ENCODE measurements at places on chromosomes 4 and X. TPM values are rescaled to one million over a fixed set of nuclear protein-coding genes. Genes with fewer than 3 reads are reported as not detected.

- peak; percentile 76 for DNase-seq
These were observed 57.5 kb upstream of the SORCS2 start for GRCh38 chr4:7134737-7135388.

DNA sequence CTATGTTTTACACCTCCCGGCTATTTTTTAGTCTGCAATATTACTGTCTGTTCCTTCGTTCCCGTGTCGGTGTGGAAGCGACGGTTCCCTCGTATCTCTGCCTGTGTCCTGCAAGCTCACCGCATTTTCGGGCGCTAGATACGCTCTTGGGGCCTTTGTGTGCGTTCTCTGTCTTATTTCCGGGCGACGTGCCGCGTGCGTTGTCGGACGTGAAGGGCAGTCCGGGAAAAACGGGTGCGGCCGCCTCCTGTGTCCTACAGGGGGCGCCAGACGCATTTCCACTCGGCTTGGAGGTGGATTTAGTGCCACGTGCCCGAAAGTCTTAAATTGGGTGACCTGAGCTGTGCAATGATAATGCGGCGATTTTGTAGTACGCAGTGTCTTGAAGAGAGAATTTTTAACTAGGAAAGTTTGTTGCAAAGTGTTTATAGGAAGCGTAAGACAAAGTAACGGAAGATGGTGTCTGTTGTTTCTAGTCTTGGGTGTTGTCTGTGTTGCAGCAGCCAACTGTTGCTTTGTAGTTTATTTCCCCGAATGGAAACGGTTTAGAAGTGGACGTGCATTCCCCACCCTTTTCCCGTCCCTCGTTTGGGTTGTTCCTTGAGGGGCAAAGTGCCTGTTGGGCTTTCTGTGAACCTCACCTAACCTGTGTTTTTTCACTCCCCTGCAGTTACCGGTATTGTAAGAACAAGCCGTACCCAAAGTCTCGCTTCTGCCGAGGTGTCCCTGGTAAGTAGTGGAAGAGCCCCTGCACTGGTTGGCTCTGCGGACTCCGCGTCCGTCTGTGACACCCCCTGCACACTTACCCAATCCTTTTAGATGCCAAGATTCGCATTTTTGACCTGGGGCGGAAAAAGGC lies 720 bp downstream of the RPL10 start:
- peak; percentile 79 for DNase-seq

DNA sequence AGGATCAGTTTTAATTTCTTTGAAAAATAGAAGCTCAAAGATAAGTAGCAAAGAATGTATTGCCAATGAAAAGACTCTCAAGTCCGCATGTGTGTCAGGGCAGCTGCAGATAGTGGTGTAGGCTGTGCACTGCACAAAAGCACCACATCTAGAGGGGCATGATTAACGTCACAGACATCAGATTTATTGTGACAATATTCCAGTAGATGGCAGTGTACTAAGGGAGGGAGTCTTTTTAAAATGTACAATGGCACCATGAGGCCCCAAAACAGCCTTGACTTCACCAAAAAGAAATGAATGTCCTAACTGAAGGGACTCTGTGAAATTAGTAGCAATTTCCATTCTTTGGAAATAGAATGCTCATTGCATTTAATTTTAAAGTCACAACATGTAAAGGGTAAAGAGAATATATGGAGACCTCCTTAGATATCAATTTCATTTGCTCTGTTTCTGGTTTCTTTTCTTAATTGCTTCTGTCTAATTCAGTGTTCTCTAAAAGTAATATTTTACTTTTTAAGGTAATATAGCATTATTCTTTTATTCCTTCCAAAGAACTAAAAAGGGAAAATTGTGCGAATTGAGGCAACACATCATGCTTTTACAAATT lies 98.4 kb downstream of the ZNF827 start:
- DNase-seq: peak; percentile 76

- DNase-seq: no peak
These were observed 57.5 kb upstream of the SCOC start for GRCh38 chr4:140315970-140316369.

DNA sequence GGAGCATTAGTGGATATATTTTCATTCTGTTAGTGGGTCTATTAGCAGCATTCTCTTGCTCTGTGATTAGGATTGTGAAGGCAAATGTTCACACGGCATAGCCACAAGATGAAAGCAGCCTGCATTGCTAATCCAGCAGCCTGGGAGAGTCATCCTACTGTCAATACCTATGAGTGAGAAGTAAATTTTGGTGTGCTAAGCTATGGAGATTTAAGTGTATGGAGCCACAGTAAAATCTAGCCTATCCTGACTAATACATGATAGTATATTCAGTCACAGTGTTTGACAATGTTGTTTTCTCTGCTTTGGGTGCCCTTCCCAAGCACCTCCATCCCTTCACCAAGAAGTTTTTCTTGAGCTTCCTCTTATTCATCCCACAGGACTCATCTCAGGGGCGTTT lies 47.2 kb upstream of the TMPRSS11F start:
- peak; percentile 7 for DNase-seq

DNA sequence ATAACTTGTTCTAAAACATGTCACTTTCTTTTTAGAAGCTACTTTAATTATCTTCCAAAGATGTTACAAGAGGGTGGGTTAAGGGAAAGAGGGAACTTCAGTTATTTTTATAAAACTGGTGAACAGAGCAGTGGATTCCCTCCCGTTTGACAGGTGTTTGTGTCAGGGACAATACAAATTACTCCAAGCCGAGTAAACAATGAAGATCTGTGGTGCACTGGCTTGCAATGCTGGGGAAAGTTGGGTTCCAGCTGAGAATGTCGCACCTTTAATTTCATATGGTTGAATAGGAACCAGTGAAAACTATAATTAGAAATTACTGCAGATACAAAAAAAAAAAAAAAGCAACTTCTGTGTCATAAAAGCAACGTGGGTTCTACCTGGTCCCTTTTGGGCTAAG lies 98.6 kb upstream of the TTC29 start:
- no peak for DNase-seq

DNA sequence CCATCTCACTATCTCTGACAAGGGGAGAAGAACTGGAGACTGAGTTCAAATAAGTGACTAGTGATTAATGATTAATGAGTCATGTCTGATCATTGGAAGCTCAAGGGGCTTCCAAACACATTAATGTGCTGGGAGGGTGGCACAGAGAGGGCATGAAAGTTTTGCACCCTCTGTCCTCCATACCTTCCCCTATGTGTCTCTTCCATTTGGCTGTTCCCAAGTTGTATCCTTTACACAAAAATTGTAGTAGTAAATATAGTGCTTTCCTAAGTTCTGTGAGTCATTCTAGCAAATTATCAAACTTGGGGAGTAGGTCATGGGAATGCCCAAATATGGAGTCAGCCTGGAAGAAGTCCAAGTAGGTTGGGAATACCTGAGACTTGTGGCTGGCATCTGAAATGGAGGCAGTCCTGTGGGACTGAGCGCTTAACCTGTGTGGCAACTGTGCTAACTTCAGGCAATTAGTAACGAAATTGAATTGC lies 4.1 kb upstream of the FAM200B start:
- DNase-seq: peak; percentile 53

- DNase-seq: no peak
These were observed 16.0 kb downstream of the RAB40A start for GRCh38 chrX:103503163-103503852.

DNA sequence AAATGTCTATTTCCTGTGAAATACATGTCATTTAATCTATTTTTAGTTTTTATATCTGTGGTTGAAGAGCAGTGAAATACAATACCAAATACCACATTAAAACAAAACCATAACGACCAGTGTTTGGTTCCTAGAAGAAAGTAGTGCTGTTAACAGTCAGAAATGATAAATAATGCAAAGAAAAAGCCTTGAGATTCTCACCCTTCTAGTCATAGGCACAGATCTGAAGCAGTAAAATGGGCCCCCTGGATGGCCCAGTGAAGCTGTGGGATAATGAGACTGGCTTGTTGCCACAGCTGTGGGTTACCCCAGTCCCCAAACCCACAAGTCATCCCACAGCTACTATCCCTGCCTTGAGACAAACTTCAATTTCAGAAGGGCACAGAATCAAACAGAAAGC lies 137.3 kb upstream of the RPL34 start:
- peak; percentile 52 for DNase-seq

DNA sequence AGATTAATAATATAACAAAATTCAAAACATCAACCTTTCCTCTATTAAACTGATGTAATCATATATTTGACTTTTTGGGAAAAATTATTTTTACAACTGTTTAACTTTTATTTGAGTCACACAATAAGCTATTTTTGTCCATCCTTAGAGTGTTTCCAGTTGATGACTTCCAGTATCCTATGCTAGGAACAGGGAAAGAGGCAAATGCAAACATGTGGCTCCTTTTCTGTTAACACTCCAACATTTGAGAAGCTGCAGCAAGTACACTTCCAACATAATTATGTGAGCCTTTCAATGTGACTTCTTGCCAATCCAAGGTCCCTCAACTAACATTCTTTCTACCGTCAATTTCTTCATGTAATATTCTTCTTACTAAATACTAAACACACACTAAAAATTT lies 117.7 kb downstream of the PPA2 start:
- DNase-seq: no peak

DNA sequence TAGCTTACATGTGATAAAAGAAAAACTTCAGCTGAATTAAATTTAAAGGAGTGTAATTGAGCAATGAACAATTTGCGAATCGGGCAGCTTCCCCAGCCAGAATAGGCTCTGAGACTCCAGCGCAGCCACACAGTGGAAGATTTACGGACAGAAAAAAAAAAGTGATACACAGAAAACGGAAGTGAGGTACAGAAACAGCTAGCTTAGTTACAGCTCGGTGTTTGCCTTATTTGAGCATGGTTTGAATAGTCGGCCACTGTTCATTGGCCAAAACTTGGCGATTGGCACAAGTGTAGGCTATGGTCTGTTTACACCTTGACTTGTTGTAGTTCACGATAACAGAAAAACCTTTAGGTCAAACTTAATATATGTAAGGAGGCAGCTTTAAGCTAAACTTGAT lies 16.7 kb upstream of the SUPT20HL1 start:
- no peak for DNase-seq

DNA sequence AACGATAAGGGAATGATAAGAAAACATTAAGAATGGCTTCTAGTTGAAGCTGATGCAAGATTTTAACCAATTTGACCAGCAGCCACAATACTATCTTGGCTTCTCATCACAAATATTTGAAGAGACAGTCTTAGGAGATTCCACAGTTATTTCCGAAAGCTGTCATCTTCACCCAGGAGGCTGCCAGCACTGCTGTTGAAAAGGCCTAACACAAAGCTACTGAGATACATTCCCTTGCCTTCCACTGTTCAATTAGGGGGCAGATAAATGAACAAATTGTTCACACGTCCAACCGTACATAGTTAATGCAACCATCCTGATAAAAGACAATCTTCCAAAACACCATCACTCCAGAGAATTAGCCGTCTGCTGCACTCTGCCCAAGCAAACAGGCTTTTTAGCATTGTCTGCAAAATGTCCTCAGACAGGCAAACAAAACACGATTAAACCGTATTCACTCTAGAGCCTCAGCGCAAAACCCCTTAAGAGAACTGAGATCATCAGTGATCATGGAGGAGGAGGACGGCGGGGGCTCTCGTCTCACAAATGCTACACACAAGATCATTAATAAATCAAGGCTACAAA lies 189.8 kb upstream of the PSAPL1 start:
- DNase-seq: no peak

Gene DCHS2
- not detected for total RNA-seq

Gene MGARP
- 2.1 TPM for total RNA-seq

Gene CYBB
- not detected for total RNA-seq

Gene DOK7
- total RNA-seq: 41.6 TPM

Gene TMEM33
- total RNA-seq: 64.4 TPM

Gene NAA11
- not detected for total RNA-seq

Gene SPIN2A
- 0.17 TPM for total RNA-seq

Gene HSD17B13
- not detected for total RNA-seq
